ENCODE measurements at places on chromosomes 12 and 14.

- DNase-seq, result no peak
Measured at GRCh38 chr12:60644076-60644475, 1048.2 kb downstream of the SLC16A7 start.

DNA sequence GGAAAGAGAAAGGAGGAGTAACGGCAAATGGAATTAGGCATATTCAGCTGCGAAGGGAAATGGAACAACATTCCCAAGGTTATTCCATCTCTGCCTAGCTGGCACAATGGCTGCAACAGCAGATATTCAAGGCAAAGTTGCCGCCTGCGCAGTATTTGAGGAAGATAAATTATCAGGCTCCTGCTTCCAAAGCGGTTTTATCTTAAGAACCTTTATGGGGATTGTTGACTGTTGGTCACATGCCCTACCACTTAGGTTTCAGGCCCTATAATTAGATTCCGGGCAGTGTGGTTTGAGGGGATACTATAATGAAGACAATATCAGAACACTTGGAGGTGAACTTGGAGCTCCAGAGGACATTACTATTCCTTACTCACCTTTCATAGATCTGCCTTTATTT lies 99.7 kb downstream of the FGD4 start:
- DNase-seq, result no peak

- DNase-seq, result no peak
Measured at GRCh38 chr14:80419345-80419744, 208.0 kb upstream of the DIO2 start.

- no peak for DNase-seq
Measured at GRCh38 chr12:1122786-1123185, 131.8 kb downstream of the ERC1 start.

DNA sequence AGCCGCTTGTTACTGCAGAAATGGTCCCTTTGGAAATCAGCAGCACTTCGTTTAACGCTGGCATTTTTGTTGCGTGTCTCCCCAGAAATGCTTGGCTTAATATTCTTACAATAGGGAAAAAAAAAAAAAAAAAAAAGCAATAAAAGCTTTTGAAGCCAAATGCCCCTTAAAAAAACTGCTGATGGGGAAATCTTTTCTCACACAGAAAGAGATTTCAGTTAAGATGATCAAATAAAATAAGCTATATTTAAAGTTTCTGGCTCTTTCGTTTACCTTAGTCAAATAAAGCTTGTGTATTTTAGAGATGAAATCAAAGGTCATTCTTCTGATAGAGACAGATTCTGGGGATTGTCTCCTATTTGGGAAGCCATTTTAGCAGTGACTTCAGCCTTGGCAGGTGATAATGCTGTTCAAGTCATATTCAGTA lies 52.4 kb upstream of the FRS2 start:
- no peak for DNase-seq

- DNase-seq, result no peak
Measured at GRCh38 chr12:82857276-82857675, 170.6 kb downstream of the TMTC2 start.

- no peak for DNase-seq
Measured at GRCh38 chr14:20617138-20618003, 24.1 kb downstream of the OR6S1 start.

DNA sequence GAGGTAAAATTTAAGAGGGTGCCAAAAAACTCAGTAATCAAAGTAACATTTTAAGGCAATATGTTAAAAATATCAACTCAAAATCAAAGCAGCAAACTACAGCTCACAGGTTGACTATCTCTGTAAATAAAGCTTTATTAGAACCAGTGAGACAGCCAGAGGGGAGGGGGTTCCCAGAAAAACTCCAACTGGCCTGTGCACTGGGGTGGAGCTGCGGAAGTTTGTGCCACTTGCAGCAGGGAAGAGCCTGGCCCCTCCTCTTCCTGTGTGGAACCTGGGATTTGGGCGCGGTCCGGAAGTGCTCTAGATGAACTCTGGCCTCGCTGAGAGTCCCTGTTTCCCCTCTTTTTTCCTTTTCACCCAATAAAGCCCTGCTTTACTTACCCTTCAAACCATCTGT lies 8.1 kb downstream of the STON2 start:
- no peak for DNase-seq

- no peak for DNase-seq
Measured at GRCh38 chr12:11653215-11653753, 3.8 kb downstream of the ETV6 start.

DNA sequence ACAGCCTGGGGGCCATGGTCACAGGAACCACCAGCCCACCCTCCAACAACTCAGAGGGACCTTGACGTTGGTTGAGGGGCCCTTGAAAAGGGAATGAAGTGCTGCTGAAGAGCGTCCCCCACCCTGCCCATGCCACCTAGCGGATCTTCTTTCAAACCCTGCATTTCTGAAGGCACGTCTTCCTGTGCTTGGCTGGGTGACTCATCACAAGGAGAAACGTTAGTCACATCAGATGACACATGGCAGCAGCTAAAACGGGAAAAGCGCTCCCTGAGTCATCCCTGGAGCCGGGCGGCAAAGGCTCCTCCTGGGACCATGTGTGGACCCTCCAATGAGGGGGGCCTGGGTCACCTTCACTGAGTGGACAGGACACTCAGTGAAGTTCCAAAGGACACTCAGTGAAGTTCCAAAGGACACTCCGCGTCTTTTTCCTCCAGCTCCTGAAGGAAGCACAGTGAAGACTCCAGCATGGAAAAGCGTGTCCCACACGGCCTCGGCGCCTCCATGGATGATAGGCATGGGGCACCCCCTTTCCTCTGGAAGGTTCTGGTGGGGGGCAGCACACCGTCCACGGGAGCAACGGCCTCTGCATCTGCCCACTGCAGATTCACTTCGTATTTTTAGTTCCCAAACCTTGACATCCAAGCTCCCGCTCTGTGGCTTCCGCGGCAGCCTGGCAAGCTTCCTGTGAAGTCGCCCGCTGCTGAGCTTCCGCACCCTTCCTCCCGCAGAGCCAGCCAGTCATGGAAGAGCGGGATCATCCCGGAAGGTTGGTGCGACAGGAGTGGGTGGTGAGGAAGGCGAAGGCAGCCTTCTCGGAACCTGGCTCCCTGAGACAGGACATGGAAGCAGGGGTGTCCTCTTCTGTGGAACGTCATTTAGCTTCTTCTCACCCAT lies 383.4 kb downstream of the VRK1 start:
- no peak for DNase-seq

GRCh38 chr12:51962737-51963136 lies 11.2 kb downstream of the ACVR1B start:
- no peak for DNase-seq

GRCh38 chr14:71803539-71804260 lies 128.5 kb upstream of the RGS6 start:
- DNase-seq, result no peak

GRCh38 chr14:57933349-57933748 lies 67.5 kb upstream of the SLC35F4 start:
- no peak for DNase-seq

GRCh38 chr12:131164096-131164872 lies 210.6 kb downstream of the ADGRD1 start:
- DNase-seq, result no peak

DNA sequence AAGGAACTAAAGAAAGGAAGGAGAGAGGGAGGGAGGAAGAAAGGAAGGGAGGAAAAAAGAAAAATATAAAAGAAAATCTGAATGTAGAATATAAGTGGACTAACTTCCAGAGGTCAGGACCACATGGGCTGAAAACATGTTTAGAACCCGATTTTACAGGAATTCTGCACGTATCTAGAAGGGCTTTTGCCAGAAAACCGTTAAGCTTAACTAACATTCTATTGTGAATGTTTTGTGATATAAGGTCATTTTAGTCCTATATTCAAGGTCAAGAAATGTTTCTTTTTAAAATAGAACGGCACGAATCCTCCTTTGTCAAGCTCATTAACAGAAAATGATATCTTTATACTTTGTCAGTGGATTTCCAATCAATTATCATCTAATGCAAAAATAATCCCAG lies 13.1 kb downstream of the PTCSC3 start:
- DNase-seq, result no peak

DNA sequence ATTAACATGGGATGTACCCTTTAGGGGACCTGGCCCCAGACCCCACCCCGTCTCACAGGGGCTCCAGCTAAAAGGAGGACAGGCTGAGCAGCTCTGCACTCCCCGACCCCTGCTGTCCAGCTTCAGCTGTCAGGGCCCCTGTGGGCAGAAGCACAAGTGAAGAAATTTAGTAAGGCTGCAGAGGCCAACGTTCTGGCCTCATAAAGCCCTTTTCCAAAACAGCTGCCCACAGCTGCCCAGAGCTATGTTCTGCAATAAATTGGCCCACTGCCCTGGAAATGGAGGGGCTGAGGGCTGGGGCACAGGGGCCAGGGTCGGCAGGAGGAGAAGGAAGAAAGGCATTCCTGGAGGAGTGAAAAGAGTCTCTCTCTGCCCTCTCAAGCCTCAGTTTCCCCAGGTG lies 357.1 kb downstream of the BCL11B start:
- no peak for DNase-seq

GRCh38 chr12:10722905-10723746 lies at the start of gene YBX3:
Gene YBX3 (minus strand): TSS chr12:10723323. CDS start chr12:10723111, 212 bp downstream.
- DNase-seq, result peak; percentile 82

GRCh38 chr12:108312693-108313189 lies 26.4 kb downstream of the CMKLR1 start:
- no peak for DNase-seq

DNA sequence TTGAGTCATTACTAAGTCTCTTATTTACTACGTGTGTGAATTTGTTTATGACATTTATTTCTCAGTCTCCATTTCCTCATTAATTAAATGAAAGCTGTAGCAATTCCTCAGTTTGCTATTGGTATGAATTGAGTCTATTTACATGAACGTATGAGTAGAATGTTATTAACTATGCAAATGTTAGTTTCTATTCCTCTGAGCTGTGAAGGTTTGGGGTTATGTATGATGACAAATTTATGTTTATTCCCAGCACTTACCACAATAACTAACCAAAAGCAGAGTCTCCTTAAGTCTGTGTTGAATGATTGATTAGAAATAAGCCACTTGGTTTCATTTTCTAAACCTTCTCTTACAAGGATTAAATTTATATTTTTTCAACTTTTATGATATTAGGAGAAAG lies 1340.9 kb downstream of the FSCB start:
- no peak for DNase-seq

DNA sequence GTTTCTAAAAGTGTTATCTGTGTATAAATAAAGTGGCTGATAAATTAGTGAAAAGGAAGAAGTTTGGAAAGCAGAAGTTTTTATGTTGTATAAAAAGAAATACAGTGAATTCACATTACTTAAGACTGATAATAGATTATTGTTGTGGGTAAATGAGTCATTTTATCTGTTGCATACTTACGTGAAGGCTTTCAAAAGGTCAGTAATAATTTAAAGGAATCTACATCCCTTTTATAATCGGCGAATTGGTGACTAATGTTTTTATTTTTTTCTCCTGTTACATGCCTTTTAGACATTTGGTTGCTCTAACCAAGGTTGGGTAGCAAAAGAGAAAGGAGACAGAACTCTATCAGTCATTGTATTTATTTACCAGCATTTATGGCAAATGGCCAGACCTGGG lies 155.9 kb downstream of the SLC41A2 start:
- DNase-seq, result no peak

- no peak for DNase-seq
Measured at GRCh38 chr12:104974626-104975290, 11.4 kb upstream of the NOPCHAP1 start.

- no peak for DNase-seq
Measured at GRCh38 chr14:97401714-97402113, 604.5 kb downstream of the VRK1 start.

- no peak for DNase-seq
Measured at GRCh38 chr14:79730196-79730595, 481.1 kb downstream of the DIO2 start.

DNA sequence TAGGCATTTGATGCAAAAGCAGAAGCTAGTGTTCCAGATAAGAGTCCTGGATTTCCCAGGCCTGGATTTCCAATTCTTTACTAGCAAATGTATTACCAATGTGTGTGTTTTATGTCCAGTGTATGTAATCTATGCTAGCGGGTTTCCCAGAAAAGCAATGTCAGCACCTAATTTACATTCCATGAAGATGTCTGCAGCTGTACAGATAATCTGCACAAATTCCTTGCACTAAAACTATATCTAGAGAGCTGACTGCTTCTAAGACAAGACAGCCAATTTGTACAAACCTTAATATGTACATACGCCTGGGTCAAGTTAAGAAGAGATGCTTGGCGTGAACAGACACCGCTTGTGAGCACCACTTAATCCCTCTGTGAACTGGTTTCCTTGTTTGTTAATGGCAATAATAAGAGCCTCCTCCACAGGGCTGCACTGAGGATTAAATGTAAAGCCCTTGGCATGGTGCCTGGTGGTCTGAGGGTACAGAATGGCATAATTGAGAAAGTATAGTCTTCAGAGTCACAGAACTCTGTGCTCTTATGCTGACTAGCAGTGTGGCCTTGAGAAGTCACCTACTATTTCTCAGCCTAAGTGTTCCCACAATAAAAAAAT lies 185.6 kb downstream of the EPS8 start:
- DNase-seq, result no peak

- no peak for DNase-seq
Measured at GRCh38 chr12:7096006-7096932, 4.0 kb upstream of the C1R start.

GRCh38 chr14:79483477-79484388 lies 727.6 kb downstream of the DIO2 start:
- DNase-seq, result no peak

- no peak for DNase-seq
Measured at GRCh38 chr12:104672501-104673265, 215.9 kb downstream of the CHST11 start.

DNA sequence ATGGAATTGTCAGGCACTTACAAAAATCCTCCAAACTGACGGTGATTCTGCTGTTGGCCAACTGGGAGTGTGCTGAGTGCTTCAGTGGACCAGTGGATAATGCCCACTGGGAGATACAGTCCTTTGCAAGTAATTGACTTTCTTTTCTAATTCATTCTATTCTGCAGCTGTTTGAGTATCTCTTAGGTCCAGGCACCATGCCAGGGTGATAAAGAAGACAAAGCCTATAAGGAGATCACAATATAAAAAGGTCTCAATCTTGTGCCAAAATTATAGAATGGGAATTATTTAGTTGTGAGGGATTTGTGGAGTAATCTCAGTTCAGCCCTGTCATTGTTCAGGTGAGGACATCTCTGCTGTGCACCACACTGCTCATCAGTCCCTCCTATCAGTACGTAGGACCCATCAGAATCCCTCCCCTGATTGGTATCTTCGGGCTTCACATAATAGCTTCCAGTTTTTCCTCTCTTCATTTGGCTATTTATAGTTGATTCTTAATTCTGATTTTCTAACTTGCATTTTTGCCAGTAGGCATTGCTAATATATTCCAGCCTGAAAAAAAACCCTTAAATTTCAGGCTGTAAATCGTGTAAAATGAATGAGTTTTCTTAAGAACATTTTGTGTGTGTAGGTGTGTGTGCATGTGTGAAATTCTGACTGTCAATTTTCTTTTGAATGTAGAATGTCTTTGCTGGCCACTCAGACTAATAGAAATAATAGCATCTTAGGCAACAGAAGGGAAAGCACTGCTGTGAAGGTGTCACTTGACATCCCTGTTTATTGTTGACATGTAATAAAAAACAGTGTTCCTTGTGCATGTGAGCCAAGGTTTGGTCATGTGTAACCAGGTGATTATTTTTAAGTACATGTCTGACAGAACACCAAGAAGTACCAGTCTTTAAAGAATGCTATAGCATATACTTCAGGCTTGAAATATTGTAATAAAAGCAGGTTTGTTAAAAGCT lies 457.6 kb upstream of the RGS6 start:
- no peak for DNase-seq

Measured in 8988T (cell line).